Stimulated activated CD8-positive, alpha-beta memory T cell treated with anti-CD3 and anti-CD28 coated beads, Interleukin-4, amount 100 ng/mL, for 4 hours (primary cell): ENCODE measurements at places on chromosomes 12 and 14.

DNA sequence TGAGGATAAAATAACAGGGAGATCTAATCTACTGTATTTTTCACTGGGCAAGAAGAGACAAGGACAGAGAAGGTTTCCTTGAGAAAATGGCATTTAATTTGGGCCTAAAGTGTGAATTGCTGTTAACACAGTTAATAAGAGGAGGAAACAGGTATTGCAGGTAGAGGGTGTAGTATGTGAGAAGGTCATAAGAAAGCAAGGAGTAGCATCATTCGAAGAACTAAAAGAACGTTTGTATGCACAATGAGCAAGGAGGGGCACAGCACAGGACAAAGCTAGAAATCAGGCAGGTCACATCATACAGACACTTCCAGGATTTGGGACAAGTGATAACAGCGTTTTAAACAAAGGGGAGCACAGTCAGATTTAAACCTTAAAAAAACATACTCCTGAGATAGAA lies 85.1 kb upstream of the PLEKHA5 start:
- no peak for DNase-seq

GRCh38 chr12:25716842-25717241 lies 163.8 kb upstream of the LMNTD1 start:
- no peak for DNase-seq

DNA sequence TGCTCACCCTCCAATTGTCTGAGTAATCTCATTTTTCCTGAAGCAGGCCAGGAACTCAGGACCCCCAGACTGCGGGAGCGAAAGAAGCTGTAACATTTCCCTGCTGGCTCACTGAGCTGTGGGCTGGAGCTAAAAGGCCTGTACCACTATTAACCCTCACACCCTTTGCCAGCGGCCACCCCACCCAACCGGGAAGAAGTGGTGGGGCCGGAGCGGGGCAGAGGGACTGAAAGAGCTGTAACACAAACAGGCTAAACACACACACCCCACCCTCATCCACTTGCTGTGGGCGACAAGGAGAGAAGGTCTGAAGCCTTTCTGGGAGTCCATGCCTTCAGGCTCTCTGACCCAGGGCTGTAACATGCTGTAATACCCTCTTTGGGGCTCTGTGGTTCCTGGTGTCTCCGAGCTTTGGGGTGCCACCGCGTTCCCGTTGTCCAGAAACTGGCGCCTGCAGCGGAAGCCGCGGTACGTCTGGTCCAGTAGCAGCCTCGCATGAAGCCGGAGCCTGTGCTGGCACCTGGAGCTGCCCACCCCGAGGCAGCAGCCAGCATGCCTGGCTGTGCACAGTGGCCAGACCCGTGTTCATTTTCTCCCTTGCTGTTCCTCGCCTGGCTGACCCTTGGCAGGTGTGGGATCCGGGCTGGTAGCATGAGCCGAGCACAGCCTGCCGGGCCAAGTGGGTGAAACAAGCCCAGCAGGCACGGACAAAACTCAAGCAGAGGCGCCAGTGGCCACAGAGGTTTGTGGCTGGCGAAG lies 345.5 kb upstream of the MGAT4C start:
- no peak for DNase-seq

- no peak for DNase-seq
Measured at GRCh38 chr14:88044444-88044758, 39.5 kb downstream of the GPR65 start.

DNA sequence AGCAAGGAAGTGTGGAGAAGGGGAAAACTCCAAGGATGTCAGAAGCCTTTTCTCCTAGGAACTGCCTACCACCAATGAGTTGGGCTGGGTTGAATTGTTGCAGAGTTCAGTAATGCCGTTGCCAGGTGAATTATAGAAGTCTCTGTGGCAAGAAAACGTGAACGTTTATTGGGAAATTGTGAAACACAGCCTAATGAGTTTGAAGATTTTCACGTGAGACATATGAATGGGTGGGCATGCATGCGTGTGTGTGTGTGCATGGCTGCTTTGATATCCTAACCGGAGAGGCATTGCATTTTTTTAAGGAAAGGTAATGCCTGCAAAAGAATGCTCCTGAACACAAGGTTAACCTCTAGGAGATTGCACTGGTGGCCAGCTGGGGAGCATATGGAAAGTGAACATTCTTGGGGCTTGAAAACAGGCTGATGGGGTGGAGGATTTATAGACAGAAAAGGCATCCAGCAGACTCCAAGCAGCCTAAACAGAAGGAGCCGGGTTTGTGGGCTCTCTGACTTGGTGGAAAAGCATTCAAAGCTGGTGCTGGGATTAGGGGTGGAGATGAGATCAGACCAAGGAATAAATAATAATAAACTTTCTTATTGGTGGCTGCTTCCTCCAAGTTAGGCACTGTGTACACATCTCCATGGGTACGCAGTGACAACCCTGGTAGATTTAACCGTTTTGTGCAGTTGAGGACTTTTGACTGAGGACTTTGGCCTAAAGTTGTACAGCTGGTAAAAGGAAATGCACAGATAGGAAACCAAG lies 67.8 kb downstream of the NTF3 start:
- no peak for DNase-seq

DNA sequence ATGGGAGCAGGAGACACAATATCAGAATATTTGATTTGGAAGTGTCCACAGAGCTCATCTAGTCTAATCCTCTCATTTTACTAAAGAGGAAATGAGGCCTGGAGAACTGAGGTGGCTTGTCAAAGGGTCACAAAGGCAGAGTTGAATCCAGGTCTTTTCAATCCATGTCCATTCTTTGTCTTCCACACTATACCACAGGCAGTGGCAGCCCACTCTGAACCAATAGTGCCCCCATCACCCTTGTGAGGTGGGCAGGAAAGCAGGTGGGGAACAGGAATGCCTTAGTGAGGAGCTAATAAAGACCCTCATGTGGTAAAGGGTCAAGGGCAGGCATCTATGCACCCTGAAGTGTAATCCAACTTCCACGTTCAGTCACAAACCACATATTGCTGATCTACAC lies 134.8 kb upstream of the EGLN3 start:
- DNase-seq = no peak

GRCh38 chr14:83289896-83290295 lies 1756.2 kb upstream of the SEL1L start:
- DNase-seq = no peak

DNA sequence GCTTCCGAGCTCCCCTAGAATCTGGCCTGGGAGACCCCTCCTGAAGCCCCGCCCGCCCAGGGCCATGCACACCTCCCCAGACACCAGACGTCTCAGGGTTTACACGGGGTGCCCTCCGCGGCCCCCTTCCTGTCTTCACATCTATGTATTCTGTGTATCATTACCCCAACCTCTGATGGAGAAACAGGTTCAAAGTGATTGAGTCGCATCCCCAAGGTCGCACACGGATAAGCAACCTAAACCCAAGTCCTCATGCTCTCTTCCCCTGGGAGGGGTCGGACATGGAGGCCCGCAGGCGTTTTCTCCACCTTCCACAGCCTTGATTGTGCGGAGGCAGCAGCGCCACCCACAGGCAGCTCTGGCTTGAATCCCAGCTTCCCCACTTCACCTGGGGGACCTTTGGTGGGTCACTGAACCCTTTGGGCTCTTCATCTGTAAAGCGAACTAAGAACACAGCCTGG lies 237.3 kb downstream of the BCL11B start:
- DNase-seq = no peak

- no peak for DNase-seq
Measured at GRCh38 chr12:106282457-106283097, 20.0 kb upstream of the TCP11L2 start.

GRCh38 chr12:47990351-47991105 lies 13.7 kb downstream of the COL2A1 start:
- DNase-seq = peak; percentile 13

DNA sequence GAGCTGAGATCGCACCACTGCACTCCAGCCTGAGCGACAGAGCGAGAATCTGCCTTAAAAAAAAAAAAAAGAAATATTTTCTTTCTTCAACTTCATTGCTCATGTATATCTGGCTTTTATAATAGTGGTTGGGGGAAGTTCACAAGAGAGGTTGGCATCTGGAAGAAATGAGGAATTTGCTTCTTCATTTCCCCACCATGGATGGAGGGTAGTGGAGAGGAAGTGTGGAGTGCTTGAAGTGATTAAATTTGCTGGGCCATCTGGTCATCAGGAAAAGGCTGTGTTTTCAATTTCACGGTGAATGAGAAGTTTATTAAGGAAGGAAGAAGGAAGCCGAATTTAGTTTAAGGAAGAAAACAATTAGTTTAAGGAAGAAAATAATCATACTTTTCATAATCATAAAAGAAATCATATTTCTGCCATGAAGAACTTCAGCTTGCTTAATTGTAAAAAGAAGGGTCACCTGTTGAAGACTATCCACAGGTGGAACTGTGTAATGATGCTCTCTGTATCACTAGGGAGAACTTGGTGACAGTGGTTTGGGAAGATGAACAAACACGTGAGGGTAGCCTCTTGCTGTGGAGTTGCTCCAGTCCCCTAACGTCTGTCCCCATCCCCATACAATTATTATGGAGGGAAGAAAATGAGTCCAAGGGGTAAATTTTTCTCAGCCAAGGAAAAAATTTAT lies 197.3 kb upstream of the ARHGAP5 start:
- no peak for DNase-seq

GRCh38 chr12:64625243-64626077 lies 15.2 kb downstream of the RASSF3 start:
- no peak for DNase-seq

- no peak for DNase-seq
Measured at GRCh38 chr12:19437996-19438395, 1.3 kb upstream of the AEBP2 start.

GRCh38 chr14:73472185-73473114 lies 14.1 kb upstream of the NUMB start:
- no peak for DNase-seq

DNA sequence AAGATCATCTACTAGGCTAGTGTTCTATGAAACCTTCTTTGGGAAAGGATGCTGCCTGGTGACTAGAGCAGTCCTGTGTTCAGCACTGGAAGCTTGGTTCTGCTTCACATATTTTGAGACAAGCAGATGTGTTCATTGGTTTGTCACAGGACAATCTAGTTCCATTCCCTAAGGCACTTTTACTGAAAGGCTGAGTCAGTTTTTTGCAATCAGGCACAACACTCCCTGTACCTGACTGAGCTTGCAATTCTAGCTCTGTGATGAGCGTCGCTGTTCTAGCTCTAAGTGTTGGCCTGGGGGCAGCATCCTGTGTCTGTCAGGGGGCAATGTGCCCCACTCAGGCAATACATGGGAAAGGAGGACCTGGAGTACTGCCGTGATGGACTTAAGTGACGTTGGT lies 144.4 kb downstream of the CAND1 start:
- DNase-seq = no peak

DNA sequence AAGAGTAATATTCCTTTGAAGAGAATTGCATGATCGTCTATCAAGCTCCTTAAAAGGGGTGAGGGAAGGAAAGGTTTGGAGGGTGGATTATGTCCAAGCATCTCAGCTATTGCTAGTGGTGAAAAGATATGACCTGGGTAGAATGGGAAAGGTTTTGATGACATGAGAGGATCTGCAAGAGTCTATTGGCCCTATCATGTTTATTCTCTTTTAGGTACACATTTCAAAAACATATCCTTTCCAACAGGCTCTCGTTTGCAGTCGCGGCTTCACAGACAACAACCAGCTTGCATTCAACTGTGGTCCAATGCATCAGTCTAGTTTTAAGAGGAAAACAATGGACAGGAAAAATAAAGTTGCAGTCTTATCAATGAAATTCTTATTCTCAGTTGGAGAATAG lies 17.1 kb downstream of the FOXG1 start:
- DNase-seq = no peak

- no peak for DNase-seq
Measured at GRCh38 chr12:91037276-91037675, 20.5 kb downstream of the KERA start.

GRCh38 chr12:80837342-80837978 lies 100.3 kb downstream of the LIN7A start:
- DNase-seq = no peak

GRCh38 chr12:49733219-49734017 lies 7.9 kb upstream of the TMBIM6 start:
- DNase-seq = no peak

GRCh38 chr12:71638499-71638898 lies 25.1 kb downstream of the ZFC3H1 start:
- DNase-seq = no peak

- no peak for DNase-seq
Measured at GRCh38 chr12:29691161-29691854, 92.4 kb downstream of the TMTC1 start.

DNA sequence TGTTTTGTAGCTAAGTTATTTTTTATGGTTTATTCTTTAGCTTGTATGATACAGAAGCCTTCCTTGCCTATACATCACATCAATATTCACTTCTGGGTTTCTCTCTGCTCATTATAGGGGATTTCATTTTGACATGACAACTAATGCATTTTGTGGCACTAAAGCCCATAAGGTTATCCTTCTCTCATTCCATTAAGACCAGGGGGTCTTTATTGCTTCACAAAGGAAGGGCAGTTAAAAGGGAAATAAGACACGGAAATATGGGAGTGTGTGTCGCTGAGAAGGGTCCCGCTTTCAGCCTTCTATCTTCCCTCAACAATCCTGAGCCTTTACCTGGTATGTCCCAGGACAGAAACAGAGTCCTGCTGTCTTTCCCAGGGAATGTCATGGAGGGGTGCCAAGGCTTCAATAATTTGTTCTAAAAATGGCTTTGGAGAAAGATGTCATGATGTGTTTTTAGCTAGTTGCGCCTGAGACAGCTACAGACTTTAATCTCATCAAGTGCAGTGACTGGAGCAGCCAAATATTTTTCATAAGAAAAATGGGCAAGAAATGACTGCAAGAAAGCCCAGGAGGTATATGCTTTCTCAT lies 1145.4 kb upstream of the TMEM132C start:
- DNase-seq = no peak

- no peak for DNase-seq
Measured at GRCh38 chr12:109998241-109998903, 858 bp upstream of the ANKRD13A start.

GRCh38 chr12:111122458-111122878 lies 202.1 kb upstream of the MYL2 start:
- no peak for DNase-seq

DNA sequence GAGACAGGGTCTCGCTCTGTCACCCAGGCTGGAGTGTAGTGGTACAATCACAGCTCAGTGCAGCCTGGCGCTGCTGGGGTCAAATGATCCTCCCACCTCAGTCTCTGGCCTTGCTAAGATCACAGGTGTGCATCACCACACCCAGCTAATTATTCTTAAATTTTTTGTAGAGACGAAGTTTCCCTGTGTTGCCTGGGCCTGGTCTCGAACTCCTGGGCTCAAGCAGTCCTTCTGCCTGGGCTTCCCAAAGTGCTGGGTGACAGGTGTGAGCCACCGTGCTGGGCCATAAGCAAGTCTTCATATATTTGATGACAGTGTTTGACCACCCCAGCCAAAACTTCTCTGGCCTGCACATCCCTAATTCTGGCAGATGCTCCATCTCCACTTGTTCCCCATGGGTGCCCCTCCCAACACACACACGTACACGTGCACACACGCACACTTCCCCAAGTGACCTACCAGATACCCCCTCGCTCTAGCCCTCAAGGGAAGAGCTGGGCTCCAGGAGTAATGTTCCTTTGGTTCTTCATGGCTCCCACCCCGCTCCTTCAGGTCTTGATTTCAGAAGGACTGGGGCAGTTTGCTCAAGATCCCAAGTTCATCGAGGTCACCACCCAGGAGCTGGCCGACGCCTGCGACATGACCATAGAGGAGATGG lies 104.3 kb upstream of the FKBP4 start:
- DNase-seq = no peak

- no peak for DNase-seq
Measured at GRCh38 chr12:104495786-104496185, 39.0 kb downstream of the CHST11 start.
